ENCODE measurements at places on chromosomes 4 and X.

- no peak for DNase-seq
Measured at GRCh38 chrX:8913655-8914409, 112.6 kb upstream of the FAM9A start.

- no peak for DNase-seq
Measured at GRCh38 chr4:151197247-151197646, 79.7 kb upstream of the PRSS48 start.

DNA sequence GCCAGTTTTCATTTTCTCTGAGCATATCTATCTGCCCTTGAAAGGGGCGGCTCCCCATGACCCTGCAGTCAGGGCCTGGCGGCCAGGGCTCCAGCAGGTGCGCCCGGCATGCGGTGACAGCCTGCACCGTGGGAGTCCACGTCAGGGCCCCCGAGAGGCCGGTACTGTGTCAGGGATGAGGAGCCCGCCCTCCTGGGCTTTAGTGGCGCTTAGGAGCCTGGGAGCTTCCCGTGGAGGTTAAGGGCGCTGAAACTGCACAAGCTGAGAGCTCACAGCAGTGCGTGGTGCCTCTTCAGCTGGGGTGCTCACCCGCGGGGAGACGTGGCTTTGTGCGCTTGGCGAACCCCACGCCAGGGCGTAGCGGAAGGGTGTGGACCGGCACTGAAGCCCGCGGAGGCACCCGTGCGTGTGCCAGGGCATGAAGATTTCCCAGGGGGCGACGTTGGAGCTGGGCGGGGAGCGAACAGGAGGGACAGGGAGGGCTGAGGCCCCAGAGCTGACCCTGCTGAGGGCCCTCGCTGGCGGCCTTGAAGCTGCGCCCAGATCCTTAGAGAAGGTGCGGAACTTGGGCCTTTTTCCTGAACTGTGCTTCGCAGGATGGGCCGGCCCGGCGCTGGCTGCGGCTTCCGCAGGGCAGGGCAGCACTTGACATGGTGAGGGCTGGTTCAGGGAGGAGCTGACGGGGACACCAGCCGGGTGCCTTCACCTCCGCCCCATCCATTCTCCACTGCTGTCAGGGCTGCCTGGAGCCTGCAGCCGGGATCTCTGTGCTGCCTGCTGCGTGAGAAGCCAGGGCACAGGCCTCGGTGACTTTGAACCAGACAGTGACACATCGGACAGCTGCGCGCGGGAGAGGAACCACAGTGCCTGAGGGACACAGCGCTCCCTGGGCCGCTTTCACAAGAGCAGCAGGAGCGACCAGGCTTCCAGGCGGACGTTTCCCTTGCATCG lies 32.9 kb downstream of the HTT-AS start:
- no peak for DNase-seq

DNA sequence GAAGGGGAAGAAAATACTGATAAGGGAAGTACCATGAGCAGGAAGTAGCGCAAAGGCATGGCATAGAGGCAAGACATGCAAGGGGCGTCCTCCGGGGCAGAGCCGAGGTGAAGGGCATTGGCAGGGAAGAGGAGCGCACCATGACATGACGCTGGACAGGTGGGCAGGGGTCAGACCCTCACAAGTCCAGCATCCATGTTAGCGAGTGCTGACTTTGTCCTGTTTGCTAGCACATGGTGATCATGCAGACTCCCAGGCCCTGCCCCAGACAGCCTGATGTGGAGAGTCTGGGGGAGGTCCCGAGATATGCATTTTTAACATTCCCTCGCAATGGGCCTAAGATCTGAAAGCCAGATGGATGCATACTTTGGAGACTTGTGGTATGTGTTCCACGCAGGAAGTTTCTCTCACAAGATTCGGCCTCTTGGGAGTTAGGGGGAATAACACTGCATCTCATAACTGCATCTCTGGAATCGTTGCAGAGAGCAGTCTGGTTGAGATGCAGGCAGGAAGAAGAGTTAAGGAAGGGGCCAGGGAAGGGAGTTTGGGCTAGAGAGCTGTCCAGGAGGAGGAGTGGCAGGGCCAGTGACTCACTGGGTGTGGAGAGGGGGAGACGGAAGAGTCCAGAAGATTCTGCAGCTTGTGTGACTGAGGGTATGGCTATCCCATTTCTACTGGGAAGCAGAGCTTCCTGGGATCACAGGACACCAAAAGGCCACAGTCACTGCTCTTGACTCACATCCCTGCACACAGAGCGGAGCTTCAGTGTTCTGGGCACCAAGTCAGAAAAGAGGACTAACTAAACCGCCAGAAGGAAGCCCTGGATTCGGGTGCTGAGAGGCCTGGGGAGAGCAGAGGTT lies 59.7 kb downstream of the FAM184B start:
- DNase-seq: no peak

DNA sequence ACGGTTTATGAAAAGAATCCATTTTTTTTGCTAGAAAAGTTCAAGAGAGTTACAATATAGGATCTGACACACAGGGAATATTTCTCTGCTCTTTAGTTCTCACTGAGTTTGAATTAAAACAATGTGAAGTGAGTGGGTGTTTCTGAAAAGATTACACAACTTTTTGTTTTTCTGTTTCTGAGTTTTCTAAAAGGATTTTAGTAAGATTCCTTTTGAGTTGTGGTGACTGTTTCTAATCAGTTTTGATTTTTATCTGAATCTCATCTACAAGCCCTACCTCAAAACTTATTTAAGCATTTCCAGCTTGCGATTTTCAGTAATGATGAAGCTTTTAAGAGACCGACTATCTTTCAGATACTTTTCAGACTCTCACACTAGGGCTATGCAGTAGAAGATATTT lies 141.7 kb downstream of the GPAT3 start:
- DNase-seq: no peak

DNA sequence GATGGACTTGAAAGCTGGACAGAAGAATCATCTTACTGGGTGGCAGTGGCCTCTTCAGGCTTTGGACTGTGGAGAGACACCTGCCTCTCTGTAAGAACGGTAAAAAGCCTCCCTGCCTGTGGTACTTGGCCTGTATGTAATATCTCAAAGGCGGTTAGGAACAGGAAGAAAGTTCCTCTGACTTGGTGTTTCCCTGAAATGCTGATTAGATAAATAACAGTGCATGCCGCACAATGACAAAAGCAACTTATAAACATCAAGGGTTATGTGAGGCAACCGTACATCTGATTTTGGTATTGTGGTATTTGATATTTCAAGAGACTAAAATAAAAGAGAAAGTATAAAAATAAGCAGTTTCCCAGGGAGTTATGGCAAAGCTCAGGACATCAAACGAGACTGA lies 92.4 kb upstream of the SORBS2 start:
- no peak for DNase-seq

DNA sequence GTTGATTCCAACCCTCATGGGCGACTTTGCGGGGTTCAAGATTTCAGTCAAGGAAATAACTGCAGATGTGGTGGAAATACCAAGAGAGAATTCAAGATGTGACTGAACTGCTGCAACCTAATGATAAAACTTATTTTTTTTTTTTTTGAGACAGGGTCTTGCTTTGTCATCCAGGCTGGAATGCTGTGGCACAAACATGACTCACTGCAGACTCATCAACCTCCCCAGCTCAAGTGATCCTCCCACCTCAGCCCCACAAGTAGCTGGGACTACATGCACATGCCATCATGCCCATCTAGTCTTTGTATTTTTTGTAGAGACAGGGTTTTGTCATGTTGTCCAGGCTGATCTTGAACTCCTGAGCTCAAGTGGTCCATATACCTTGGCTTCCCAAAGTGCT lies 19.5 kb upstream of the WDFY3 start:
- no peak for DNase-seq

DNA sequence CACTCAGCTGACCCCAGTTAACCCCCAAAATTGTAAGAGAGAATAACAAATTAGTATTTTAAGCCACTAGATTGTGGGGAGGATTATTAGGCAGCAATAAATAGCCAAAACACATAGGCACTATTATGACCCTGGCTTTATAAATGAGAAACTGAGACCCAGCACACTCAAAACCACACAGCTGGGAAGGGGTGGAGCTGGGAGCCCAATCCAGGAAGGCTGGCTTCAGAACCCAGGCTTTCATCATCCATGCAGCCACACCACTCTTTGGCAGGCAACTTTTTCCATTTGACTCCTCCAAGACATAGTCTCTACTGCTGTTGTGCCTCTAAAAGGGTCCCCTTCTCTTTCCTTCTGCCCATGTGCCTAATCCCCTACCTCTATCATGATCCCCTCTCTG lies 253.8 kb downstream of the DHX15 start:
- no peak for DNase-seq

GRCh38 chr4:156767911-156768415 lies 203.6 kb downstream of the PDGFC start:
- no peak for DNase-seq

DNA sequence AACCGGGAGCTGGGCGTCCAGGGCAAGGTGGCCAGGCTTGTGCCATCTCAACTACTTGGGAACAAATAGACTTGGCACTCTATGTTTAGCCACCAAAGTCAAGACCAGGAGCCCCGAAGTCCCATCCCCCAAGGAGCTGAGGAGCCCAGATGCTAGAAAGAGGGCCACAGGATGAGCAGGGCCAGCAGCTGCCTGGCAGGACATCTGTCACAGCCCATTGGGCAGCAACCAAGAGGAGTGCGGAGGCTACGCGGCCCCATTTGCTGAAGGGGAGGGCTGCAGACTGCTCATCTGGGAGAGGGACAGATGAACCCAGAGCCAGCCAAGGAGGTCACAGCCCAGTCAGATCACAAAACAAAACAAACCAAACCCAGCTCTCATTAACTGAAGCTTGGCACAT lies 22.9 kb upstream of the SOWAHD start:
- DNase-seq: no peak

DNA sequence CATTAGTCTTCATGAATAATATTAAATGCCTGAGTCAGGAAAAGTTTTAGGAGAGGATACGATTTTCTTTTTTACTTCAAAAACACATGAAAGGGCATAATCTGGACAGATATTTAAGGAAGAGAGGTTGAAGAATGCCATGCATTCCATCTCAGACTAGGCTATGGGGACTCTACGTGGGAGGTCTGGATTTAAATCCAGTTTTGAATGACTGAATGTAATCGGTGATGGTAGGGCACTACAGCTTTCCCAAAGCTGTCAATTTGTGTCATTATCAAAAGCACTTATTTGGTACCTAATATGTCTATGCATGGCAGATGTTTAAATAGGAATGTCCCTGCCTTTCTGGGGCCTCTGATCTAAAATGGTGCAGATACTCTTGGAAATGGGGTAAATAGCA lies 59.3 kb upstream of the RPL34 start:
- no peak for DNase-seq

GRCh38 chrX:56503941-56504673 lies 59.3 kb upstream of the UBQLN2 start:
- no peak for DNase-seq

GRCh38 chrX:94400488-94400887 lies 726.5 kb downstream of the FAM133A start:
- DNase-seq: no peak

DNA sequence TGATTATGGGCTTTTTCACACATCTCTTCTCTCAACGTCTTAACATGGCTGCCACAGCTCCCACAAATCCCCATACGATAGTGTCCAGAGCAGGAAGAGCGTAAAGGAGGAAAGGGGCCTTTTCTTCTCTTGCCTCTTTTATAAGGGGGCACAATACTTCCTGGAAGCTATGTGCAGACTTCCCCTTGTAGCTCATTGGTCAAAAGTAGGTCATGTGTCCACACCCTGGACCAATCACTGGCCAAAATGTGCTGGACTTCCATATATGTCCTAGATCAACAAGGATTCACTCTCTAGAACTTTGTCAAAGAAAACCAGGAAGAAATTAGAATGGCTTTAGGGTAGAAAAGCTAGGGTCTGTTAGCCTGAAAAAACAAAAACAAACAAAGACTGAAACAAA lies 26.7 kb downstream of the STK32B start:
- DNase-seq: no peak

DNA sequence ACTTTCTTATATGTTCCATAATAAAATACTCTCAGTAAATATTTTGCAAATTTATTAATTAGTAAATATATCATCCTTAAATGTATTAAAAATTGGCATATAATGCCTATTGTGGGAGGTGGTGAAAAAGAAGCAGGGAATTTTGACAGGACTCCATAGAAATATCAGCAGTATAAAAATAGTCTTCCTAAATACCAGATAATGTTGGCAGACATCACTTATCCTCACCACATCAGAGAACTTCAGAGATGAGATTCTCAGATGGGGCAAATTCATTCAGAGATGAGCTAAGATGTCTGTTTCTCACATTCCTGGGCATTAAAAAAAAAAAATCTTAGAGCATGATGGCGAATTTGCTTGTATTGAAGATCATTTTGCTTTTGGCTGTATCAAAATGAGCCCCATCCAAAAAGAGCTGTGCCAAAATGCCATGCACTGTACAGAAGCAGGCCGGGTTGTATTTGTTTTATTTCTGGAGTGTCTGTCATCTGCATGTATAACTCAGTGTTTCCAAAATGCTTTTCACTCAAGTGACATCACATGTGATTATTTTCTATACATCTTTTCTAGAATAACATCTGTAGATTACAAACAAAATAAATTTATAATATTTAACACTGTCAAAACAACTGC lies 41.7 kb downstream of the ATP8A1 start:
- DNase-seq: no peak

GRCh38 chr4:112007391-112007790 lies 137.9 kb upstream of the FAM241A start:
- no peak for DNase-seq

DNA sequence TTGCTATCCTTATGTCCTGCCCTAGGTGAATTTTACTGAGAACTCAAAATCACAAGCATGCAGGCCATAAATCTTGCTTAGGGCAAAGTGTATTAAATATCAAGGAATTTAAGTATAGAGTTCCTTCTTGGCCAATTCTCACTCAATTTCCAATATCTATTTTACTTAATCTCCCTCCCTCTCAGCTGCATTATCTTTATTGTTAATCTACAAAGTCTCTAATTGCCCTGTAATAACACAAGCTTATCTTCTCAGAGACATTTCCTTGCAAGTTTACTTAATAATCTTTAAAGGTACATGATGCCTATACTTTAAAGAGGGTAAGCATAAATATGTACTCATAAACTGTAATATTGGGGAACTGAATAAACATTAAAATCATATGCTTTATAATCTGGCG lies 26.9 kb upstream of the MAOB start:
- DNase-seq: no peak

GRCh38 chrX:53362449-53362848 lies 60.0 kb downstream of the SMC1A start:
- no peak for DNase-seq

- DNase-seq: no peak
Measured at GRCh38 chr4:81600520-81601357, 129.0 kb upstream of the RASGEF1B start.

- DNase-seq: no peak
Measured at GRCh38 chr4:185838514-185839193, 26.7 kb upstream of the SORBS2 start.

DNA sequence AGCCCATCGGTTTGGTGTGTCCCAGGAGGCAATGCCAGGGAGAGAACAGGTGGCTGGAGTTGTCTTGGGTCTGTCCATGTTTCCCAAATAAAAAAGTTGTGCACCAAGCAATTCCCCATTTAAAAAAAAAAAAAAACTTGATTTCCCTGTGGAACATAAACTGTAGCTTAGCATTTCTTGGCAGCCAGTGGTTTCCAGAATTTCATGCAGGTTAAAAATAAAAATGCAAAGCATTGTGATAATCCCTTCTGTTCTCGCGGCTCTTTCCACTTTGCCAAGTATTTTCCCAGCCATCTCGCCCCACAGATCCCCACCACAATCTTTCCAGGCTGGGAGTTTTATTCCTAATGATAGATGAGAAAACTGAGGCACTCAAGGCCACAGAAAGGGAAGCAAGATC lies 51.4 kb upstream of the MSX1 start:
- no peak for DNase-seq

- no peak for DNase-seq
Measured at GRCh38 chr4:26218677-26219605, 101.9 kb upstream of the RBPJ start.
